Renal pelvis (tissue), 12 donors: ENCODE measurements at places on chromosomes 3 and 15. TPM values are rescaled to one million over a fixed set of nuclear protein-coding genes. Genes with fewer than 3 reads are reported as not detected.
A peak's percentile ranks its signal among the peaks of the same experiment; 100 is the strongest.

ADIPOQ gene
- polyA plus RNA-seq = 0.04 TPM

CHRM5 gene
- polyA plus RNA-seq = 0.19 TPM

SNTN gene
- polyA plus RNA-seq = not detected

SLC9A9 gene
- polyA plus RNA-seq = 4.2 TPM

EEF1AKMT4 gene
- 3.3 TPM for polyA plus RNA-seq

MYO1E gene
- polyA plus RNA-seq = 129 TPM

- DNase-seq = no peak
These were observed 161.1 kb upstream of the TOPAZ1 start for GRCh38 chr3:44080474-44081072.

- DNase-seq = peak; percentile 65
These were observed 73.7 kb upstream of the DLG1 start for GRCh38 chr3:197372047-197372661.

DNA sequence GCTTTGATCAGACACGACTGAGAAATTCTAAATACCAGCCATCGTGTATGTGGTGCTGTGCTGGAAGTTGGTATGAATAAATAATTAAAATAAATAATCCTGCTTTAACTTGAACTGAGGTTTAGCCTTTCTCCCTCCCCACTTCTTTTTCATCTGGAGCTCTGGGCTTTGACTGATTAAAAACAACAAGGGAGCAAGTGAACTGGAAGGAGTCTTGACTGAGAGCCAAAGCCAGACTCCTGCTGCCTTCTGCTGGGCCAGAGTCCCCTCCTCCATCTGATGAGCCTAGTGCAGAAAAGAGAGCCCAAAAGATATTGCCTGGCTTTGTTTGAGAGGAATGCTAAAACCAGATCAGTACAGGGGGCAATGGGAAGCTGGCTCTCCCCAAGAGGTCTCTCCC is 96.0 kb downstream of the CCNL1 start:
- DNase-seq = peak; percentile 50

GRCh38 chr15:55683376-55683775 is 59.6 kb downstream of the PRTG start:
- no peak for DNase-seq

- no peak for DNase-seq
These were observed 330.1 kb downstream of the SOX2 start for GRCh38 chr3:182041668-182042291.

- DNase-seq = no peak
These were observed 61.8 kb upstream of the CMSS1 start for GRCh38 chr3:99755831-99756230.

DNA sequence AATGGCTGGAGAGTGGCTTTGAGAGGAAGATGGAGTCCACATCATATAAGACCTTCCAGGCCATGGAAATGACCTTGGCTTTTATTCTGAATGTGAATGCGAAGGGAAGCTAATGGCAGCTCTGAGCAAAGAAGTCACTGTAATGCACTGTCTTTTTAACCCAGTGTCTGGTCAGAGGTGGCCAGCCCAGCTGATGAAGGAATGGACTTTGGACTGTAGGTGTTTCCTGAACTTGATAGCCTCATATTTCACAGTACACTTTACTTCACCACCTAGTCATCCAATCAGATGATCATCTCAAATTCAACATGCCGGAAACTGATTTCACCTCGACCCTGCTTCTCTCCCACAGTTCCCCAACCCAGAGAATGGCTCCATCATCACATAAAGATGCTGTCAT is 33.4 kb downstream of the DCLK3 start:
- DNase-seq = no peak

GRCh38 chr15:57962887-57963286 is 102.6 kb downstream of the ALDH1A2 start:
- DNase-seq = no peak

GRCh38 chr3:41431386-41431785 is 232.1 kb downstream of the CTNNB1 start:
- DNase-seq = no peak

GRCh38 chr15:33411596-33412540 is 101.1 kb downstream of the RYR3 start:
- DNase-seq = no peak

- no peak for DNase-seq
These were observed 282.9 kb upstream of the COL8A1 start for GRCh38 chr3:99355465-99355864.

DNA sequence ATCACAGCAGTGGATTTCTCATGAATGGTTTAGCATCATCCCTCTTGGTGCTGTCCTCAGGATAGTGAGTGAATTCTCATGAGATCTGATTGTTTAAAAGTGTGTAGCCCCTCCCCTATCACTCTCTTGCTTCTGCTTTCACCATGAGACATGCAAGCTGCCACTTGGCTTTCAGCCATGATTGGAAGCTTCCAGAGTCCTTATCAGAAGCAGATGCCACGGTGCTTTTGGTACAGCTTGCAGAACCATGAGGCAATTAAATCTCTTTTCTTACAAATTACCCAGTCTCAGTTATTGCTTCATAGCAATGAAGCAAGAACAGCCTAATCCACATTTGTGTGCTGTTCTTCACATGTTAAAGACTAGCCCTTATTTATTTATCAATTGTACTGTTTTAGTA is 495.2 kb upstream of the EPHA6 start:
- DNase-seq = no peak
